Activated CD4-positive, alpha-beta T cell treated with anti-CD3 and anti-CD28 coated beads for 36 hours (primary cell): ENCODE measurements at places on chromosomes 12 and 14. TPM values are rescaled to one million over a fixed set of nuclear protein-coding genes. Genes with fewer than 3 reads are reported as not detected.

The TIGAR gene
- 7.1 TPM for total RNA-seq

The FOXG1 gene
- total RNA-seq: not detected

The FAM90A1 gene
- total RNA-seq: 0.32 TPM

The PPFIA2 gene
- not detected for total RNA-seq
